ENCODE measurements at places on chromosomes 2 and 18.
A peak's percentile ranks its signal among the peaks of the same experiment; 100 is the strongest.

DNA sequence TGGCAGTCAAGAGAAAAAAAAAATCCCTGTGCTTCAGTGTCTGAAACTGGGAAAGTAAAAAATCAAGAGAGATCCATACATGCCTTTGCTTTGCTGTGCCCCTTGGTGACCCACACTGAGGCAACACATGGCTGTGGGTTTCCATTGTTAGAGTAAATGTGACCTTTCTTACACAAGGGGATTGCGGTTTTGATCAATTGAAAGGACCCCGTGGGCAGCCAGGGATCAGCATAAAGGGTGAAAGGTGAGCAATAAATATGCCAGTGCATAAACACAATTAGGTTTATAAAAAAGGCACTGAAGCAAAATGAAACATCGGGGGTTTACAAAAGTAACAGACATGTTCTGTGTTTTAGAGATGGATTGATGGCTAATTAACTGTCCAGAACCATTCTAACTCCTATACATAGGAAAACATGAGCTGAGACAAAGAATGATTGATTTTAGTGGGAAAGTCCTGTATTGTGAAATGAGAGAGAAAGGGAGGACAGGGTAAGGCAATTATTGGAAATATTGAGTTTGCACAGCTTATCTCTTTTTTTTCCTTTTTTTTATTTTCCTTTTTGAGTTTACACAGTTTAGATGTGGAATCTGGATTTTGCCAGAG, 40.7 kb upstream of the BBS5 start:
- peak; percentile 17 for DNase-seq

DNA sequence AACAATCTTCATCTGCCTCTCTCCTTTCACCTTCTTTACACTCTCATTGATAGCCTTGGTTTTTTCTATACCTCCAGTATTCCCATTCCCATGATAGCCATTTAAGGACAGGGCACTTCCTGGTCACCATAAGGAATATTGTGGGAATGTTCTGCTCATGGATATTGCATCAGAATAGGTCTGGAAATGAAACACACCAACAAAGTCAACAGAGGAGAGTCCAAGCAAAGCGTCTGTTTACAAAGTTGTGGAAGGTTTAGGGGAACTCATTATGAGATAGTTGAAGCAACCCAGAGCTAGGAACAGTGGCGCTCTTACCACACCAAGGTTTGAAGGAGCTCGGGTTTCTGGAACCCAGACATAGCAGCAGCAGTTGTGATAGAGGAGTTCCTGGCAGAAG, 150.3 kb upstream of the TNP1 start:
- no peak for DNase-seq

DNA sequence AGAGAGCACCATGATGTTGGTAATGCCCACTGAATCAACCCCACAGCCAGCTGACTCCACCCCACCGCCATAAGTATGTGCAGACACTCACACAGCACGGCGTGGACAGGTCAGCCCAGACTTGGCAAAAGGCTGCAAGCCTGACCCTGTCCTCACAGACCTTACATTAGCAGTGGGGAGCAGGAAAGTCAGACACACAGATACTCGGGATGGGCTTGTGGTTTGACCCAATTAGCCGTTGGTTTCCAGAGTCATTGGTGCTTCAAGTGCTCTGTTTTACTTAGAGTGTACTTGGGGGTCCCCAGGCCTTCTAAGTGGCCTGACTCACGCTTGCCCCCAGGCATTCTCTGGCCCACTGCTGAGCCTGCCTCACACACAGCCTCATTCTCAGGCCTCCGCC, 36.7 kb downstream of the EN1 start:
- DNase-seq = no peak

GRCh38 chr2:7281231-7282201, 364.3 kb downstream of the RNF144A start:
- DNase-seq = no peak

DNA sequence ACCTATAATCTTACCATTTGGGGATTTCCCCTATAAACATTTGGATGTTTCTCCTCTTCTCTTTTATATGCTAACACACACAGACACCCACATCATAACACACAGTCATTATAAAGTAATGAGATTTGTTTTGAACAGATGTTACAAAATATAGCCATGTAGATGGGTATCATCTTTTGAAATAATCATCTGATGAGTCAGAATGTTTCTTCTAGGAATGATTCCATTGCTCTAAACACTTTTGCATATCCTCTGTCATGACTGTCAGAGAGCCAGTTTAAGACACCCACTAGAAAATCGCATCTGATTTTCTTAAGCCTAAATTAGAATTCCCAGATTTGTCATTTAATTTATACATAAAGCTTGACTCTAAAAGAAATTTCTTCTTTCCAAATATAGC, 442.6 kb downstream of the CMPK2 start:
- DNase-seq = no peak

- DNase-seq = no peak
Measured at GRCh38 chr2:203341741-203342310, 13.6 kb downstream of the ABI2 start.

GRCh38 chr2:86645752-86646151, 22.1 kb upstream of the RNF103 start:
- DNase-seq = no peak

DNA sequence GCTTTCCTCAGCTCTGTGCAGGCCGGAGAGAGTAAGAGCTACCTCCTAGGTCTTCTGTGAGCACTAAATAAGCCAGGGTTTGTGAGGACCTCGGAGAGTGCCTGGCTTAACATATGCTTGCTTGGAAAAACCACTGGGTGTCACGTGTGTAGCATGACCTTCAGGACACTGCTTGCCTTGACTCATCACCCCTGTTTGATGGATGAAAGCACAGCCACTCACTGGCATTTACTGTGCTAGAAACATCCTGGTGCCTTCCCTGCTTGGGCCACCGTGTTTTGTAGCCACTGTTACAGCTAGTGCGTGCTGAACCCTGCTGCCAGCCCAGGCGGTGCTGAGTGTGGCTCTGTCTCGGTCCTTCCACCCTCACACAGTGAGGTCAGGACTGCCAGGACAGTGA, 34.8 kb upstream of the ITM2C start:
- DNase-seq = no peak

DNA sequence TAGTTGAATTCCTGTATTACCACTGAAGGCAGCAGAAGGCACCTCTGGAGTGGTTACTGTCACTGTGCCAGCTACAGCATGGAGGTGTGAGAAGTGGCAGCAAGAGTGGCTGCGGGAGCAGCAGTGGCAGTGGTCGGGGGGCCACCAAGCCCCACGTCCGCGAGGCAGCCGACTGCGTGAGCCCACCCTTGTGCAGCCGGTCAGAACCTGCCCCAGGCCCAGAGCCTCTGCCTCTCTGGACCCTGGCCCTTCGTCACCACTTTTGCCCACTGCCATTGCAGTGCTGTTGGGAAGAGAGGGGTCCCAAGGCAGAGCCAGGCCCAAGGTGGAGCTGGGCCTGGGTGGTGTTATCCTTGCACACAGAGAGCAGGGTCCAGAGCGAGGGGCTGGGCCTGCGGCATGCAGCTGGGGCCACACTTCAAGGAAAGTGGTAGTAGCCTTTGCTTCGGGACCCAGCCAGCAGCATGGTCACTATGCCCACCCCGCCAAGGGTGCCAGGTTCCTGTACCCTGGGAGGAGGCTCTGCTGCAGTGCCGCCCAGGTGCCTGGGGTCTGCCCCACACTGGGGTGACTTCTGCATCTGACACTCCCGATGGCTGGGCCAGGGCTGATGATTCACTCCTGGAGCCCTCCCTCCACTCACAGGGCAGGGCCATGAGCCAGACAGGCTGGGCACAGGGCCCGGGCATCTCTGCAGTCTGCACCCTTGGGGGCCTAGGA, 450.1 kb upstream of the LRATD1 start:
- no peak for DNase-seq

- DNase-seq = no peak
Measured at GRCh38 chr2:217142649-217143266, 282.9 kb upstream of the TNP1 start.

DNA sequence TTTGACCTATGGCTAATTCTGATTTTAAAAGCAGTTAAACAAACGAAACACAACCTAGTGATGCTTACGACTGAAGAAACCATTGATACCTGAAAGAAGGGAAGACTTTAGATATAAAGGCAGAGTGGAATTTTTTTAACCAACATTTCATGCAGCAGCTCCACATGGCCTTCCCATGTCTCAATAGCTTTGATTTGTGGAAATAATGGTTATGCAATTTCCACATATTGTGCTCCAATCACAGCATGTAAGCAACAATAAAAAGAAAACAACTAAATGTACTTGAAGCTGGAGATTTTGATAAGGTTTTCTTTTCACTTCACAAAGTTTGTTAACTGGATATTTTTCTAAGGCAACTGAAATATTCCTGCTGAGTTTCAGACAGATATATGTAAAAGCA, 82.0 kb upstream of the SLC39A10 start:
- no peak for DNase-seq

DNA sequence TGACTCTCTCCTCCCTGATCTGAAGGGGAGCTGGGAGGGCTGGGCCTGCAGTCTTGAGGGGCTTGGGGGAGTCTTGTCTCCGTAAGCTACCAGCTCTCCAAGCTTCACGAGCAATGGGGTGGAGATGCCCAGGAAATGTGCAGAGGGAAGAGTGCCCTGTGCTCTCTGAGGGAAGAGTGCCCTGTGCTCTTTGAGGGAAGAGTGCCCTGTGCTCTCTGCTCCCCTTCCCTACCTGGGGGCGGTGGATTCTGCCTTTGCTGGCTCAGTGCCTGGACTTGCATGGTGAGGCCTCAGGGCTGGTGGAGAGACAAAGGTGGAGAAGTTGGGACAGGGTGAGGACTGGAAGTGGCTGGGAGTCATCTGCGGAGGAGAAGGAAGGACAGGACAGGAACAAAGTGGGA, 72.7 kb downstream of the TWIST2 start:
- no peak for DNase-seq

GRCh38 chr2:62206024-62206423, 10.1 kb downstream of the B3GNT2 start:
- no peak for DNase-seq

- DNase-seq = no peak
Measured at GRCh38 chr2:128364441-128364911, 45.8 kb upstream of the HS6ST1 start.

DNA sequence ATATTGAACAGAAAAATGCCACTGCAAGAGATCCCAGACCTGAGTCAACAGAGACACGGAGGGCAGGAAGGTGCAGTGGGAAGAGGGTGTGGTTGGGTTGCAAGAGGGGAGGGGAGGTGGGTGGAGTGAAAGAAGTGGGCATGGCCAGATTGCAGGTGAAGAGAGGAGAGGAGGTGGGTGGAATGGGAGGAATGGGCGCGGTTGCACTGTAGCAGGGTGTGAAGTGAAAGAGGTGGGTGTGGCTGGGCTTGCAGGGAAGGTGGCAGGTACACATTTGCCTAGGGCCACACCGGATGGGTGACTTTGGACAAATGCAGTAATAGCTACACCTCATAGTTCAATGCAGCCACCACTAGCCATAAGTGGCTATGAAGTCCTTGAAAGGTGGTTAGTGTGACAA, 71.1 kb downstream of the DOCK10 start:
- no peak for DNase-seq

- DNase-seq = no peak
Measured at GRCh38 chr2:241933179-241933911, 63.8 kb downstream of the RTP5 start.

- no peak for DNase-seq
Measured at GRCh38 chr2:17933256-17933655, 54.8 kb downstream of the KCNS3 start.

DNA sequence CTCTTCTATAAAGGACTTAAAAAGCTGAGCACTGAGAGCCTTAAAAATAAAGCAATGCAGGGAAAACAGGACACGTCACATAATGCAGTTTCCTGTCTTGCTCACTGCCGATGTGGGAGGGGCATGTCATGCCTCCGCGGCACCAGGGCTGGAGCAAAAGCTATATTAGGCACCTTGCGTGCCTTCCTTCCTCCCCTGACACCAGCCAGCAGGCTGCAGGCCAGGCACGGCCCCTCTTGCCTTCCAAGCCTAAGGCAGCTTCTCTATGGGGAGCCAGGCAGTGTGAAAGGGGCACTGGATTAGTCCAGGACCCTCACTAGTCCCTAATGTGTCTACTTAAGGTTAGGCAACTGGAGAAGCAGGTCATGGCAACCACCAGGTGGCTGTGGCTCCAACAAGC, 26.3 kb downstream of the MRPL35 start:
- no peak for DNase-seq

DNA sequence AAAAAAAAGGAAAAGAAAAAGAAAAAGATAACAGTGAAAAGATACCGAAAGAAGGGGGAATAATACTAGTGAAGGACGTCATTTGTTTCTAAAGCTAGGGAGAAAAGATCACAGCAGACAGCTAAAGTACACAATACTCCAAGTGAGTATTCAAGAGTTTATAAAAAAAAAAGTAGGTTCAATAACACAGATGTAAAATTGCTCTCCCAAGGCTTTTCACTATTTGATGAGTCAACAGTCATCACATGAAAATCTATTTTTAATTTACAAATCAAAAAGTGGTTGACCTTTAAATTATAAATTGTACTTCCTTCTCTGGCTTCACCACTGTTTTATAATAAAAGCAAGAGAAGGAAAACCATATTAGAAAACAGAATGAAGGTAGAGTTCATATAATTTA, 144.0 kb downstream of the ZRANB3 start:
- no peak for DNase-seq

DNA sequence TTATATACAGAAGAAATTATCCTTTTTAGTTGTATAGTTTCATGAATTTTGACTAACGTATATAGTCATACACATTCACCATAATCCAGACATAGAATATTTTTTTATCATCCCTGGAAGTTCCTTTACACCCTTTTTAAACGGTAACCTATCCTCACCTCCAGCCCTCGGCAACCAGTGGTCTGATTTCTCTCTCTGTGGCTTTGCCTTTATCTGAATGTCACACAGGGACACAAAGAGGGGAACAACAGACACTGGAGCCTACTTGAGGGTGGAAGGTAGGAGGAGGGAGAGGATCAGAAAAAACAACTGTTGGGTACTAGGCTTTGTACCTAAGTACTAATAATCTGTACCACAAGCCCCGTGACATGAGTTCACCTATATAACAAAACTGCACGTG, 191.9 kb downstream of the MC4R start:
- DNase-seq = no peak

- no peak for DNase-seq
Measured at GRCh38 chr2:85405201-85406059, 4.7 kb downstream of the CAPG start.

DNA sequence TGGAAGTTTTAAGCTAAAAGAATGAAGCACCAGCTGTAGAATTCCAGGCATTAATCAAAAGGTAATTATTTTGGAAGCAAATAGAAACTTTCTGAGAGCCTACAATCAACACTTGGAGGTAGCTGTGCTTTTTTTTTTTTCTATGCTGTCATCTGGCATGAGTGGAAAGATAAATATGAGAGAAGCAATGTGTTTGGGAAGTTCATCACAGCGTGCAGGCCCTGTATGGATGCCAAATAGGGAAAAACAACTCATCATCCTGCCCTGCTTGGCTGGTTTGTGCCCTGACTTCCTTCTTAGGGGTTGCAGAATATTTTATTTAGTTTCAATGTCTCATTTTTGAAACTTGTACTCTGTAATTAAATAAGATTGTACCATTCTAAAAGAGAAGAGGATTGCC, 437.4 kb downstream of the PIK3C3 start:
- DNase-seq = no peak

GRCh38 chr18:42092848-42093247, 137.8 kb downstream of the PIK3C3 start:
- no peak for DNase-seq

Measured in neuronal stem cell (in vitro differentiated cells).